Renal cortex interstitium (tissue), 15 donors: ENCODE measurements at places on chromosomes 1 and 21.

GRCh38 chr1:53419034-53419433, 40.2 kb upstream of the DMRTB1 start:
- DNase-seq = no peak

DNA sequence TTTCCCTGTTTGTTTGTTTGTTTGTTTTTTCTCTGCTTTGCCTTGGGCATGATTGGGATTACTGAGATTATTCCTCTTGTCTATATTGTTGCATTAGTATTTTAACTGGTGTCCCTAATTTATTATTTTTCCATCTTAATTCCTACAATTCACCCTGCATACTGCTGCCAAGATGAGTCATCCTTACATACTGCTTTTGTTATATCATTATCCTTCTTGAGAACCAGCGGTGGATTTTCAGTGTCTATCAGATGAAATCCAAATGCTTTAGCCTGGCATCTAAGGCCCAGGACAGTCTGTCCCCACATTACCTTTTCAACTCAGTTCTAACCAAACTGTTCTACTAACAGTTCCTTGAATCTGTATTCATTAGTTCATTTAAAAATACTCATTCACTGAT, 101.7 kb downstream of the OLFML2B start:
- no peak for DNase-seq

GRCh38 chr1:209675565-209676154, 448 bp downstream of the G0S2 start:
- peak; percentile 32 for DNase-seq

DNA sequence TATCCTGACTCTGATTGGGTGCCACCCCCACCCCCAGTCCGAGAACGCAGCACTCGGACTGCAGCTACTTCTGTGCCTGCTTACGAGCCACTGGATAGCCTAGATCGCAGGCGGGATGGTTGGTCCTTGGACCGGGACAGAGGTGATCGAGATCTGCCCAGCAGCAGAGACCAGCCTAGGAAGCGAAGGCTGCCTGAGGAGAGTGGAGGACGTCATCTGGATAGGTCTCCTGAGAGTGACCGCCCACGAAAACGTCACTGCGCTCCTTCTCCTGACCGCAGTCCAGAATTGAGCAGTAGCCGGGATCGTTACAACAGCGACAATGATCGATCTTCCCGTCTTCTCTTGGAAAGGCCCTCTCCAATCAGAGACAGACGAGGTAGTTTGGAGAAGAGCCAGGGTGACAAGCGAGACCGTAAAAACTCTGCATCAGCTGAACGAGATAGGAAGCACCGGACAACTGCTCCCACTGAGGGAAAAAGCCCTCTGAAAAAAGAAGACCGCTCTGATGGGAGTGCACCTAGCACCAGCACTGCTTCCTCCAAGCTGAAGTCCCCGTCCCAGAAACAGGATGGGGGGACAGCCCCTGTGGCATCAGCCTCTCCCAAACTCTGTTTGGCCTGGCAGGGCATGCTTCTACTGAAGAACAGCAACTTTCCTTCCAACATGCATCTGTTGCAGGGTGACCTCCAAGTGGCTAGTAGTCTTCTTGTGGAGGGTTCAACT, 2.1 kb downstream of the RBM15 start:
- no peak for DNase-seq

GRCh38 chr1:204742676-204743251, 57.2 kb upstream of the LRRN2 start:
- DNase-seq = no peak

GRCh38 chr1:75672528-75673393, 51.7 kb upstream of the ACADM start:
- DNase-seq = no peak

- DNase-seq = no peak
These were observed 9.6 kb downstream of the PTPRU start for GRCh38 chr1:29245876-29246275.

DNA sequence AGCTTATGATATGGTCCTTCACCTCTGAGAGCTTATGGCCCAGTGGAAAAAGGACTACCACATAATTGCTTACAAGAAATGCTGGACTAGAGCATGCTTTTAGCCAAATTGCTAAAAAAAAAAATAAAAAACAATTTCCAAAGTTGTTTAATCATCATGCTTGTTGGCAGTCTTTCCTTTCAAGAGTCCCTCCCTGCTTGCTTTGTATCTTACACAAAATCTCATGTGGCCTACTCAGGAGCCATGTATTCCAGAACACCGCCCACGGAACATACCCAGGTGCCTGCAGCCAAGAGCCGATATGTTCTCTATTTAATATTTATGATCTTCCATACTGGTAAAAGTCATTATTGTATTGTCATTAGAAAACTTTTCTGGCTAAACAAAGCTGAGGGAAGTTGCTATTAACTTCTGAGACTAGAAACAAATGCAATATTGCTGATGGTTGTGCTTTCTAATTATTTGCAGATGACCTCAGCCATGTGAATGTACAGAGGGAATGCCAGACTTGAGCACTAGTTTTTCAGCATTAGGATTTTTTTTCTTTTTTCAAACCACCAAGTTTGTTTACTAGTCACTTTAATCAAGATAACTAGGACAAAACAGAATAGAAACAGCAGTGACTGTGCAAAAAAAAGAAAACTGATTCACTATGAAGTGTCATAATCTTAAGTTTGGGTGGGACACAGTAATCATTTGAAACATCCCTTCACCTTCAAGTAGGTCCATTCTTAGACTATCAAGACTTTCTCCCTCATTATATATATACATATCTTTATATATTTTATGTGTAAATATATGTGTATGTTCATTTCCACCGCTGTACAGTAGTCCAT, 129.3 kb upstream of the GORAB start:
- DNase-seq = no peak

- DNase-seq = peak; percentile 49
These were observed 16.0 kb upstream of the EPS15 start for GRCh38 chr1:51535006-51535592.

DNA sequence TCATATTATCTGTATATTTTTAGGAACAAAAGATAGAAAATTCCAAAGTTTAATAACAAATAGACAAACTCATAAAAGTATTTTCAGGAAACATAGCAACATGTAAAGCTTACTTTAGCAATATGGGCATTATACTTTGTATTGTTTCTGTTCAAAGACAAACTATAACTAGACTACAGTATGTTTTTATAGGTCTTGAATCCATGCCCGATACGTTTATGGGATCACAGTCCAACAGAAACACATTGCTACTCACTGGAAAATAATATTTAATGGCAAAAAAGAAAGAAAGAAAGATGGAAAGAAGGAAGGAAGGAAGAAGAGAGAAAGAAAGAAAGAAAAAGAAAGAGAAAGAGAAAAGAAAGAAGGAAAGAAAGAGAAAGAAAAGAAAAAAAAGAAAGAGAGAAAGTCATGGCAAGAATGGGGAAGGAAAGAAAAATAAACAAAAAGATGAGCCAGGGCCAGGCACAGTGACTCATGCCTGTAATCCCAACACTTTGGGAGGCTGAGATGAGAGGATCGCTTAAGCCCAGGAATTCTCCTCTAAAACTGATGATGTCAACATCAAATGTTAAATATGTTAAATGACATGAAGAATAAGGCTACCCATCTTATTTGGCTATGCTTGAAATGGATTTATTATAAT, 32.7 kb downstream of the TM2D1 start:
- no peak for DNase-seq

- no peak for DNase-seq
These were observed 21.8 kb downstream of the MMEL1 start for GRCh38 chr1:2611031-2611501.

DNA sequence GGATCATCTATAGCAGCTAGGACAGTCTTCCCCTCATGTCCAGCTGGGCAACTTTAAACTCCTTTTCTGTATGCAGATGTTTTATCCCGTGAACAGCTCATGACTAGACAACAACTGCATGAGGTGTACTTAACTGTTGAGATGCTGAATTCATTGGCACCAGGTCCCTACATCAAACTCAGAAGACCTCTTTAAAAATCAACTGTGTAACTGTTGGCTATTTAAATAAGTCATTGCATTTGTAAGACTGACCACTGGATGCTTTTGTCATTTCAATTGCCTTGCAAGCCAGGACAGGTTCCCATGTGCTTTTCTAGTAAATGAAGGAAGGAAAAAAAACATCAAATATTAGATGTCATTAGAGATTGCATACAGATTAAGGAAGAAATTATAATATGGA, 28.3 kb upstream of the GORAB start:
- no peak for DNase-seq

DNA sequence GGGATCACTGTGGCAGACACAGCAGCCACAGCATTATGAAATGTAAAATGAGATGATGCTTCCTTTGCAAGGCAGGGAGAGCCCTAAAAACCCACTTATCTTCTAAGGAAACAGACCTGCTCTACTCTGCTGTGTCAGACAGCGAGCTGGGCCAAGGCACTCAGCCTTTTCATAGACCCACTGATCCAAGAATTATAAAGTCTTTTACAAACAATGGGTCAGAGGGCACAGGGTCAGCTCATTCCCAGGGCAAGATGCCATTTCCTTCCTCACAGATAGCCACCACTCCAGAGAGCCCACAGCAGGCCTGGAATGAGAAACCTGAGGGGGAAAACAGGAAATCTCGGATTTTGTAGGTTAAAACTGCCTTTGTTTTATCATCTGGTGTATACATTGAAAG, 42.9 kb downstream of the CASQ2 start:
- DNase-seq = no peak

DNA sequence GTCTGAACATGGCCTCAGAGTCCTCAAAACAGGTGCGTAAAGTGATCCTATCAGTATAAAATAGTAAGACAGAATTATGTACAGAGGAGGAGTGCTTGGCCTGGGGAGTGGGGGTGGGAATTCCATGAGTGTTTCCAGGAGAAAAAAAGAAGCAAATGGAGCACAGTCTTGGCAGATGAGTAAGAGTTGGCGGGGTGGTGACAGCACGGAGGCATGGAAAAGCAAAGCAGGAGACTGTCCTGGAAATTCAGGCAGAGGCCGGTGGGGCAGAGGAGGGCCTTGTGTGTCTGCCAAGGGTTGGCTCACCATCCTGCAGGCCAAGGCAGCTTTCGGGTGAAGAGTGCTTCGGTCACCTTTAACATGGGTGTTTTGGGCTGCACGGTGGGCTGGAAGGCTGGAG, 63.4 kb downstream of the OPTC start:
- no peak for DNase-seq

DNA sequence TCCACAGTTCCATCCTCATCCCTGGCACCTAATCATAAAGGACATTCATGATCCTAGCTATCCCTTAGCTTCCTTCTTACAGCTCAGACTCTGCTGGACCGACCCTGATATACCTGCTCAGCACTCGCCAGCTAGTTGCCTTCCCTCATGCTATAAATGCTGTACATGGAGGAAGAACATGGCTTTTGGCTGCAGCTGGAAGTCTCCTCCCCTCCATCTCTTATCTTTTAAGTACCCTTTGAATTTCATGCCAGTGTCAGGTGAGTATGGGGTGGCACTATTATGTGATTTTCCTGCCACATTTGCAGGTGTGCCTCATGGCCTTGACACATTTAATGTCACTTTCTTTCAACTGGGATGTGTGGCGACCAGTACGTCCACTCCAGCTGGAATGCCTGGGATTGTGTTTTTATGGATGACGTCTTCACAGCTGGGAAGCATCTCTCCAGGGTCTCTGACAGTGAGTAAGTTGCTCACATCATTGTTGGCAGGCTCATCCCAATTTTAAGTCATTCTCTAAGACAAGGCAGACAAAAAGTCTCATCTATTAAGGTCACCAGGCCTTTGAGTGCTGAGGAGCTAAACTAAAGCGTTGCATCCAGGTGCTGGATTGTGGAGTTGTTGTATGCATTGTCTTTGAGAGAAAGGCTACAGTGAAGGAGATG, 43.4 kb downstream of the RUNX1 start:
- no peak for DNase-seq

DNA sequence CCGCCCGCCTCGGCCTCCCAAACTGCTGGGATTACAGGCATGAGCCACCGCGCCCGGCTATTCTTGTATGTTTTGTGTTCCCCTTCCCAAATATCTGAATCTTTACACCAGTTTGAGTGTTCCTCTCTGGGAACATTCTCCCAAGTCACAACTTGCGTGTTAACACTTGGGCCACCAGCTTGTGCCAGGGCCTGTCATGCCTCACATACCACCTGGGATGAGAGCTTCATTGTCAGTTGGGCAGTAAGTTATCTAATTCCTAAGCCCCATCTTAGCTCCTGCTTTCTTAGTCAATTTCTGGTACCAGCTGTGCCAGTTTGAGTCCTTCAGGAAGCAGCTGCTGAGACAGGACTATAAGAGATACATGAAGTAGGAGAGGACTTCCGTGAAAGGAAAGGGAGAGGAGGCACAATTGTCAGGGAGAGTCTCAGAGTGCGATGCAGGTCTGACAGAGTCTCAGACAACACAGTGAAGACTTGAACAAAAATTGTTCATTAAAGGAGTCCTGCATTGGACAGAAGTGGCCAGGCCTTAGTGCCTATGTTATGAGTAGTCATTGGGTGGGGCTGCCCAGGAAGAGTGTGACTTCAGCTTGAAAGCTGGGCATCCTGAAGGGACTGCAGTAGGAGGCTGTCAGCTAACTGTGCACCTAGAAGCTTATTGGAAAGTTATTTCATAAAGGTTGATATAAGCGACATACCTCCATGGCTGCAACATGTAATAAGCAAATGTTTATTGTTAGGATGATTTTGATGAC, 17.3 kb downstream of the ZFYVE9 start:
- DNase-seq = no peak

DNA sequence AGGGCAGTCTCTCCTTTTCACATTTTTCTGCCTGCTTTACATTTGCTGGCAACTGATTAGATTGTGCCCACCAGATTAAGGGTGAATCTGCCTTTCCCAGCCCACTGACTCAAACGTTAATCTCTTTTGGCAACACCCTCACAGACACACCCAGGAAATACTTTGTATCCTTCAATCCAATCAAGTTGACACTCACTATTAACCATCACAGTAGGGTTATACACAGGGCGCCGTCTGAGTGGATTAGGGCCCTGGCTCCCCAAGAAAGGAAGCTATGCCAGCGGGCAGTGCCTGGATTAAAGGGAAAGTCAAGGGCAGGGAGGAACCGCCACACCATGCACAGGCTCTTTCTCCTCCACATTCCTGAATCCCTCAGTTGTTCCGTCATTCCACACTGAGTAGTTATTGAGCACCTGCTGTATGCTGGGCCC, 56.2 kb downstream of the EVA1C start:
- no peak for DNase-seq

DNA sequence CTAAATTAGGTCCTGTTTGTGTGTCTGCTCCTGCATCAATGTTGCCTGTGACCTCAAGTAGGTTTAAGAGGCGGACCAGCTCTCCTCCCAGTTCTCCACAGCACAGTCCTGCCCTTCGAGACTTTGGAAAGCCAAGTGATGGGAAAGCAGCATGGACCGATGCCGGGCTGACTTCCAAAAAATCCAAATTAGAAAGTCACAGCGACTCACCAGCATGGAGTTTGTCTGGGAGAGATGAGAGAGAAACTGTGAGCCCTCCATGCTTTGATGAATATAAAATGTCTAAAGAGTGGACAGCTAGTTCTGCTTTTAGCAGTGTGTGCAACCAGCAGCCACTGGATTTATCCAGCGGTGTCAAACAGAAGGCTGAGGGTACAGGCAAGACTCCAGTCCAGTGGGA, 79.9 kb downstream of the PRDM2 start:
- DNase-seq = no peak
